ENCODE measurements at places on chromosomes 2 and 18. TPM values are rescaled to one million over a fixed set of nuclear protein-coding genes. Genes with fewer than 3 reads are reported as not detected.

GRCh38 chr18:31860488-31860887 is 82.4 kb downstream of the TRAPPC8 start:
- DNase-seq: no peak
- H3K4me1 ChIP-seq: no peaks in the 10 kb centered on the region
- no peak overlapping the region for H3K27ac ChIP-seq
- H3K4me3 ChIP-seq: no peak overlapping the region
- no peaks in the 10 kb centered on the region for H3K27me3 ChIP-seq

Gene SNRPD1
- 110 TPM for total RNA-seq

- no peaks in the 10 kb centered on the region for H3K4me1 ChIP-seq
- no peaks in the 10 kb centered on the region for H3K27me3 ChIP-seq
- no peak for DNase-seq
- H3K36me3 ChIP-seq: no peaks in the 10 kb centered on the region
- H3K4me3 ChIP-seq: no peak overlapping the region
- H3K27ac ChIP-seq: no peak overlapping the region
These were observed 67.1 kb downstream of the CPS1 start for GRCh38 chr2:210623506-210623905.

Gene IL1R2
- not detected for total RNA-seq

All from activated CD8-positive, alpha-beta memory T cell treated with anti-CD3 and anti-CD28 coated beads, Interleukin-2, amount 10 ng/mL, durations not matched to agents 7 days and 5 days (primary cell).